ENCODE measurements at places on chromosomes 13 and 19. TPM values are rescaled to one million over a fixed set of nuclear protein-coding genes. Genes with fewer than 3 reads are reported as not detected.

- DNase-seq = peak; percentile 66
Observed at GRCh38 chr19:19404879-19405860, at the start of gene GATAD2A. Gene GATAD2A (plus strand): TSS chr19:19405675. CDS start chr19:19465346, 59,671 bp downstream.

DNA sequence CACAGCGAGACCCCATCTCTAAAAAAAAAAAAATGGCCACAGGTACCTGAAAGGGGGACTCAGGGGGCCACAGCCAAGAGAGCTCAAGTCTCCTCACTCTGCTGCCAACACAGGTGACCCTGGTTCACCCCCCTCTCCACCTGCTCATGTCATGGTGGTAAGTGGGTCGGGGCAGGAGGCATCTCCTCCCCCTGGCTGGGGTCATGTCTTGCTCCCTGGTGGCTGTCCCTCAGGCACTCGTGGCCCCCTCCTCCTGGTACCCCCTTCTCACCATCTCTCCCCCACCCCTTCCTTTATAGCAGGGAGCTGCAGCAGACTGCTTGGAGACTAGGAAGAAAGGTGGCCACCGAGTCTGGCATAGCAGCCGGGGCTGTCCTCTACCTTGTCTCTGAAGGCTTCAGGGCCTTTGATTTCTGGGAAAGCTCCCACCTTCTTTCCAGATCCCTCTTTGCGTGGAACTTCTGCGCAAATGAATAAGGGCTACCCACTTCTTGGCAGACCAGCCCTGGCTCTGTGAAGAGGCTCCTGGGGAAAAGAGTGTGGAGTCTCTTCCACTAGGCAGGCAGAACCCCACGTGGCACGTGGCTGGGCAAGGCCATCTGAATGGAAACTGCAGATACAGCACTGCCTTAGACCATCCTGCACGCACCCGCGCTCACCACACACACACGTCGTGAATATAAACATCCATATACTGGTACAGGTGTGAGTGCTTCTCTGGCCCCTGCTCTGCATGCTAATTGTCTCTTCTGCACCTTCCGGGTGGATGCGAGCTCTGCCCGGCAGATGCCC, 20.1 kb upstream of the MIER2 start:
- no peak for DNase-seq

DNA sequence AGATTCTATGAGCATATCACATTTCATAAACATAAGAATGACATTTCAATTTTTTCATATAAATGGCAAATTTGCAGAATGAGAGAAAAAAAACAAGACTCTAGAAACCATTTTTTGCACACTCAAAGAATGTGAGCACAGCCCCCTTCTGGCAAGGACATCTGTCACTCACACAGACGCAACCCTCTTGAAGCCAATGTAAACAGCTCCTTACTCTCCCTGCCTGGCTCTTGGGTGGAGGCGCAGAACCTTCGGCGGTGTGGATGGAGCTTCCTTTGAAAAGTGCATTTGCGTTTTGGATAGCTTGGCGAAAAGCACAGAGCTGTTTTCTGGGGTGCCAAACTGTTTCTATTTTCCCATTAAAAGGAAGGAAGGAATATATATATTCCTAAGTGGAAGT, 367.6 kb upstream of the TSHZ3 start:
- no peak for DNase-seq

DNA sequence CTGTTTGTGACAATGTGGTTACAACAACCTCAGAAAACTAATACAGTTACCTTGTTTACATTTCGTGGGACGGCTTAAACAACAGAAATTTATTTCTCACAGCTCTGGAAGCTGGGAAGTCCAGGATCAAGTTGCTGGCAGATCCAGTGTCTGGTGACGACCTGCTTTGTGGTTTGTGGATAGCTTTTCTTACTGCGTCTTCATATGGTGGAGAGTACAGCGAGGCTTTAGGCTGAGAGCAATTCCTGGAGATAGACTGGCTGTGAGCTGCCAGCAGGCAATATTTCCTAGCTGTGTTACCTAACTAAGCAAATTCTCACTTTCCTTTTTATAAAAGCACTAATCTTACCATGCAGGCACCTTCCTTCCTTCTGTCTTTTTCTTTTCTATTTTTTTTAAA, 1203.5 kb upstream of the PRR20A start:
- DNase-seq = no peak

GRCh38 chr19:45152504-45153338, 8.1 kb downstream of the NKPD1 start:
- DNase-seq = no peak

- no peak for DNase-seq
Observed at GRCh38 chr13:93226065-93226622, 463 bp upstream of the GPC6 start.

DNA sequence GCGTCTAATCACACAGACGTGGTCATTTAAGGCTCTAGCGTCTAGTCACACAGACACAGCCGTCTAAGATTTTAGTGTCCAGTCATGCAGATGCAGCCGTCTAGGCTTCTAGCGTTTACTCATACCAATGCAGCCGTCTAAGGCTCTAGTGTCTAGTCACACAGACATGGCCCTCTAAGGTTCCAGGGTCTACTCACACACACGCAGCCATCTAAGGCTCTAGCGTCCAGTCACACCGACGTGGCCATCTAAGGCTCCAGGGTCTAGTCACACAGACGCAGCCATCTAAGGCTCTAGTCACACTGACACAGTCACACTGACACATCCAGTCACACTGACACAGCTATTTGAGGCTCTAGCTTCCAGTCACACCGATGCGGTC, 55.7 kb downstream of the KLF2 start:
- DNase-seq = no peak

TBXA2R gene
- polyA plus RNA-seq = 0.54 TPM
